ENCODE measurements at places on chromosomes 3 and 15. TPM values are rescaled to one million over a fixed set of nuclear protein-coding genes. Genes with fewer than 3 reads are reported as not detected.
A peak's percentile ranks its signal among the peaks of the same experiment; 100 is the strongest.

The TCTA gene
- 21.6 TPM for total RNA-seq

The CYP1A2 gene
- not detected for total RNA-seq

The NRG4 gene
- not detected for total RNA-seq

The PSMA4 gene
- total RNA-seq = 399 TPM

DNA sequence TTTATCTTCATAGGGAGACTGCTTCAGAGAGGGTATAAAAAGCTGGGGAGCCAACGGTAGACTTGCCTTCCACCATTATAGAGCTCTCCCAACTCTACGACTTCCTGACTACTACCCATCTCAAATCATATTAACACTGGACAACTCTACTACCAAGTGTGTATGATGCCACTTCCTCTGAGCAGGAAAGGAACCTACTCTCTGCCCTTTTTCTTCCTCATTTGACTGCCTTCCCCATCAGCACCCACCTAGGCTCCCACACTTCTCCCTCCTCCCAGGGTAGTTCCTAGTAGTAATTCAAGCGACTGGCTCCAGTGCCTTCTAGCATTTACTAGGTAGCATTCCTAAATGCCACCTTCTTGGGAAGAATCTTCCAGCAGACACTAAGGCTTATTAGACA, 24.5 kb upstream of the TBL1XR1 start:
- no peaks in the 10 kb centered on the region for H3K36me3 ChIP-seq
- no peaks in the 10 kb centered on the region for H3K4me1 ChIP-seq
- H3K27me3 ChIP-seq = no peaks in the 10 kb centered on the region
- H3K27ac ChIP-seq = no peak overlapping the region

DNA sequence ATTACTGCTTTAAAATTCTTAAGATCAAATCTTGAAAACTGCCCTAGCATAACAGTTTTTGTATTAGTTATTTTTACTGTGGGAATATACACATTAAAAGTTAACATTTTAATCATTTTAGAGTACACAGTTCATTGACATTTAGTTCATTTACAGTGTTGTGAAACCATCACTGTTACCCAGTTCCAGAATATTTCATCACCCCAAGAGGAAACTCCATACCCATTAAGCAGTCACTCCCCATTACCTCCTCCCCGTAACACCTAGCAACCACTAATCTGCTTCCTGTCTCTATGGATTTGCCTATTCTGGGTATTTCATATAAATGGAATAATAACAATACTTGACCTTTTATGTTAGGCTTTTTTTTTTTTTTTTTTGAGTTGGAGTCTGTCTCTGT, 164.1 kb upstream of the LRRFIP2 start:
- H3K27ac ChIP-seq = no peak overlapping the region
- H3K27me3 ChIP-seq = no peaks in the 10 kb centered on the region
- H3K36me3 ChIP-seq = peaks cover 54% of the 10 kb centered on the region
- DNase-seq = no peak
- H3K4me1 ChIP-seq = no peaks in the 10 kb centered on the region

DNA sequence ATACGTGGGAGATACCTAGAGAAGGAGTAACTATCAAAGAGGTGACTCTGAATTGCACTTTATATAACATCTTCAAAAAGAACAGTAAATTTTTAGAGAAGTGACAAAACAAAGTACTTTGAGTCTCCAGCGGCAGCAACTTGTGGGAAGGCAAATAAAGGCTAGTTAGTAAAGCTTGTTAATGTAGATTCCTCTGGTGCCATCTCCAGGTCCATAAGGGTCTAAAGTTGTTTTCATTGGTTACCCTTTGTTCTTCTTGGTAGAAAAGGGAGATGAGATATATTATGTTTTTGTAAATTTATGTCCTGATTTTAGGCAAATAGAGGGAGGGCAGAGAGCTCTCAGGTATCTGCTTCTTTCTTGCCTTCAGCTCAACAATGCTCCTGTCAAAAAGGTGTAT, 161.6 kb downstream of the MYRIP start:
- H3K36me3 ChIP-seq = no peaks in the 10 kb centered on the region
- H3K27ac ChIP-seq = no peak overlapping the region
- DNase-seq = no peak
- H3K4me1 ChIP-seq = no peaks in the 10 kb centered on the region
- H3K4me3 ChIP-seq = no peak overlapping the region

DNA sequence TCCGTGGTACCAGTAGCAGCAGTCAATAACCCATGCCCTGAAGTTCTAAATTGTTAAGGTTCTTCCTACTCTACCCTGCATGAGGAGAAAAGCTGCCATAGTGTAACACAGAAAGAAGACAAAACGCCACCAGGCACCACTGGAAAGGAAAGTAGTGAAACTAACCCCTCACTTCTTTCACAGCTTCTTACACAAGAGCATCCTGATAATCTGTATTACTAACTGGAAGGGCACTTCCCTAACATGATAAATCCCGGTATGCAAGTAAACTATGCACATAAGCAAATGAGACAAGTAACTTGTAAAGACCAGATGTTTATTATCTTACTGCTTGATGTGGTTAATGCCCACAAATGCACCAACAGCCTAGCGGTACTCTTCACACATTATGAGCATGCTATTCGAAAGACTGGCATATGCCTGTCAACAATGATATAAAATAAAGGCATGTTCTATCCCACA, 141.3 kb downstream of the ADAM10 start:
- no peaks in the 10 kb centered on the region for H3K27me3 ChIP-seq
- H3K36me3 ChIP-seq = peaks cover 37% of the 10 kb centered on the region
- no peak for DNase-seq
- H3K4me3 ChIP-seq = no peak overlapping the region
- H3K27ac ChIP-seq = peak overlapping the region; percentile 48

Data from SJSA1 (cell line).